Activated CD4-positive, alpha-beta T cell treated with anti-CD3 and anti-CD28 coated beads for 36 hours (primary cell): ENCODE measurements at places on chromosomes 2 and 18.

- no peak for DNase-seq
- no peaks in the 10 kb centered on the region for H3K36me3 ChIP-seq
- H3K27ac ChIP-seq, result no peak overlapping the region
Observed at GRCh38 chr18:33161131-33161530, 279.4 kb downstream of the CCDC178 start.

DNA sequence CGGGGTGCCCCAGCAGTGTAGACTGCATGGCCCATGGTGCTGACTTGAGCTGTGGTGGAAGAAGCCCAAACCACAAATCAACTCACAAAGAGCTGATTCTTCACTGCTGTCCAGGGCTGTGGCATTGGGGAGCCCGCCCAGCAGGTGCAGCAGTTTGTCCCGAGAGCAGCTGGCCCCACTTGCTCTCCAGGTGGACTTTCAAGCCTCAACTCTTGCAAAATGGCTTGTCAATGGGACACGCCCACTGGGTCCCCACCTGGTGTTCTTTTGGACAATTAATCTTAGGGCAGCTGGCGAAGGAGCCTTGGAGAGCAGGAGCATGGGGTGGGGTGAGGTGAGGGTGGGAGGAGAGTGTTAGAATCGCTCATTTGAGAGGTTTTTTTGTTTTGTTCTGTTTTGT lies 117.9 kb downstream of the MYCN start:
- H3K36me3 ChIP-seq, result no peaks in the 10 kb centered on the region
- no peaks in the 10 kb centered on the region for H3K27me3 ChIP-seq
- H3K4me3 ChIP-seq, result no peak overlapping the region

- H3K4me3 ChIP-seq, result no peak overlapping the region
- DNase-seq, result no peak
- no peaks in the 10 kb centered on the region for H3K36me3 ChIP-seq
- no peaks in the 10 kb centered on the region for H3K27me3 ChIP-seq
- H3K27ac ChIP-seq, result no peak overlapping the region
Observed at GRCh38 chr18:42532119-42532518, 577.1 kb downstream of the PIK3C3 start.

GRCh38 chr2:12300019-12300602 lies 416.6 kb upstream of the TRIB2 start:
- H3K4me3 ChIP-seq, result no peak overlapping the region
- H3K36me3 ChIP-seq, result no peaks in the 10 kb centered on the region
- H3K27ac ChIP-seq, result no peak overlapping the region
- no peak for DNase-seq

GRCh38 chr18:39761273-39761672 lies 2193.8 kb upstream of the PIK3C3 start:
- no peaks in the 10 kb centered on the region for H3K4me1 ChIP-seq
- H3K36me3 ChIP-seq, result no peaks in the 10 kb centered on the region
- DNase-seq, result no peak
- H3K27ac ChIP-seq, result no peak overlapping the region
- H3K27me3 ChIP-seq, result no peaks in the 10 kb centered on the region

DNA sequence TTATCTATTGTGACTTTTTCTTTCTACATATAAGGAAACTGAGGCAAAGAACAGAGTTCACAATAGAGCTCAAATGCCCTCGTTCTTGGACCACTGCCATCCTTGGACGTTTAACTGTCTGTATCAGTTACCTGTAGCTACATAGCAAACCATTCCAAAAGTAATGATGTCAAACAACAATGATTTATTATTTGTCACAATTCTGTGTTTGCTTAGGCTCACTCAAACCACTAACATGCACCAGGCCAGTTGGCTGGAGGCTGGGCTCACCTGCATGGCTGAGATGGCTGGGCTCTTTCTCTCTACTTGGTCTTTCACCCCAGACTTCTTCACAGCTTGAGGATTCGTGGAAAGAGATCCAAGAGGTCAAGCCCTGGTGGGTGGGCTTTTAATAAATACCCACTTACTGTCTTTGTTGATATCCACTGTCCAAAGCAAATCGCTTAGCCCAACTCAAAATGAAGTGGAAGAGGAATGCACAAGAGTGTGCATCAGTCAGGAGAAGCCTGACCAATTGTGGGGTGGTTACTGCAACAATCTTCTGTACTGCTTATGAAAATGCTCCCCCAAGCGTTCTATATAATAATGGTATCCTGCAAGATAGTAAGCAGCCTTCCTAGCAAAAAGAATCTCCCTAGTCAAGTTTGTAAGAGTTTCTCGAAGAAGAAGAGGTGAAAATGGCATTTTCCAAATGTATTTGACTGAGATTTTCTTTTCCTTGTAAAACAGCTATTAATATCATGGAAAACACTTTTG lies 163.5 kb upstream of the NT5C1B start:
- H3K27ac ChIP-seq, result no peak overlapping the region
- no peaks in the 10 kb centered on the region for H3K36me3 ChIP-seq
- H3K4me1 ChIP-seq, result no peaks in the 10 kb centered on the region
- H3K27me3 ChIP-seq, result no peaks in the 10 kb centered on the region

GRCh38 chr2:162092658-162093556 lies 18.9 kb upstream of the DPP4 start:
- no peak for DNase-seq
- no peak overlapping the region for H3K27ac ChIP-seq
- H3K36me3 ChIP-seq, result no peaks in the 10 kb centered on the region
- no peak overlapping the region for H3K4me3 ChIP-seq
- H3K4me1 ChIP-seq, result peaks cover 13% of the 10 kb centered on the region

- no peaks in the 10 kb centered on the region for H3K4me1 ChIP-seq
- H3K4me3 ChIP-seq, result no peak overlapping the region
- no peak overlapping the region for H3K27ac ChIP-seq
- no peak for DNase-seq
- H3K27me3 ChIP-seq, result no peaks in the 10 kb centered on the region
Observed at GRCh38 chr2:221426929-221427328, 145.2 kb downstream of the EPHA4 start.

DNA sequence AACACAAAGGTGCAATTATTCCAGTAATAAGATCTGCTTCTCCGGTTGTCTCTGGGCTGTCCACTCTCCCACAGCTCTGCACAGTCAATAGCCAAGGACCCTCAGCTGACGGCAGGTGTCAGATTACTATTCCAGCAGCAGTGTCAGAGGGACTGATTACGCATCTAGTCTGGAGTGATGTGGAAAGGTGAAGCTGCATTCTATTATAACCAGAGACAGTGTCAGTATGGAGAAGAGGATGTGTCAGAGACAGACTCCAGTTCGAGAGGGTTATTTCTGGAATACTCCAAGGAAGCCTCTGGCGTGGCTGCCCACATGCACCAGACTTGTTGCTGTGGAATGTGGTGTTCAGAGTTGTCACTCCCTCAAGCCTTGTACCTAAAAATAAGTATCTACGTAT lies 163.6 kb upstream of the TMEM200C start:
- H3K27me3 ChIP-seq, result no peaks in the 10 kb centered on the region
- H3K36me3 ChIP-seq, result no peaks in the 10 kb centered on the region
- H3K4me3 ChIP-seq, result no peak overlapping the region
- H3K27ac ChIP-seq, result no peak overlapping the region
- DNase-seq, result no peak
- peaks cover 7% of the 10 kb centered on the region for H3K4me1 ChIP-seq
